SJCRH30 (cell line): ENCODE measurements at places on chromosomes 7 and 10.
A peak's percentile ranks its signal among the peaks of the same experiment; 100 is the strongest.

GRCh38 chr10:7667262-7668141 is 736 bp upstream of the ITIH5 start:
- no peak overlapping the region for H3K4me3 ChIP-seq
- no peak for DNase-seq
- H3K27me3 ChIP-seq = no peaks in the 10 kb centered on the region
- H3K36me3 ChIP-seq = no peaks in the 10 kb centered on the region
- no peak overlapping the region for H3K27ac ChIP-seq

DNA sequence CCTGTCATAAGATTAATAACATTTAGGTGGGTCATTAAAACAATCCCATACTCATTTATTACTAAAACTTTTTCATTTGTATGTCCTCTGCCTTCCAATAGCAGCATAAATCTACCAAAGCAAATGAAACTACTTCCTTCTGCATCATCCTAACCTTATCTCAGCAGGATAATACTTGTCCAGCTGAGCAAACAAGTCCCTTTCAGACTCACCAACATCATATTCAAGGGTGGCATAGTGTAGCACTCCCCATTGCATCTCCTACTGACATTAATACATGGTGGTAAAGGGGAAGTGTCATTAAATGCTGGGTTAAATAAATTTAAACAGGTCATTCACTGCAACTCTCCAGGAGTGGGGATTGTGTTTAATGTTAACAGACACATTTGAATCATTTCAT is 3.4 kb upstream of the MINDY3 start:
- no peak overlapping the region for H3K4me3 ChIP-seq
- no peaks in the 10 kb centered on the region for H3K27me3 ChIP-seq
- no peaks in the 10 kb centered on the region for H3K36me3 ChIP-seq
- DNase-seq = no peak
- H3K27ac ChIP-seq = no peak overlapping the region
- peaks cover 14% of the 10 kb centered on the region for H3K4me1 ChIP-seq

DNA sequence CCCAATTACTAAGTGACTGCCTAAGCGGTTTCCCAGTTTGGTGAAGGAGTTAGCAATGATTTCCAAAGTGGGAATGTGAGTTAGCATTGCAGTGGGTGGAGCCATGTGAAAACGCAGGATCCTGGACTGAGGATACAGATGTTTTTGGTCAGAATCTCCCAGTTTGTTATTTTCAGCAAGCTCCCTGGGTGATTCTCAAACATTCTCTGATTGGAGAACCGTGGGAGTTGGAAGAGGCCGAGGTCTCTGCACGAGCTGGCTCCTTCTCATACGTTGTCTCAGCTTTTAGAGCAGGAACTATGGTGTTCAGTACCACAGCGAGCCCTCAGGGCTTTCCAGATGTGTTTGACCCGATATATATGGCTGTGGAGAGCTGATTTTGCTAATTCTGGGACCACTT is 396.5 kb upstream of the NPVF start:
- H3K36me3 ChIP-seq = no peaks in the 10 kb centered on the region
- H3K4me3 ChIP-seq = no peak overlapping the region
- H3K27me3 ChIP-seq = no peaks in the 10 kb centered on the region
- H3K27ac ChIP-seq = no peak overlapping the region
- no peak for DNase-seq

GRCh38 chr7:32462977-32463376 is 27.2 kb downstream of the LSM5 start:
- no peak overlapping the region for H3K27ac ChIP-seq
- no peaks in the 10 kb centered on the region for H3K27me3 ChIP-seq
- H3K4me1 ChIP-seq = no peaks in the 10 kb centered on the region

GRCh38 chr7:45911311-45911710 is 9.8 kb downstream of the IGFBP3 start:
- DNase-seq = no peak
- no peaks in the 10 kb centered on the region for H3K27me3 ChIP-seq
- H3K4me1 ChIP-seq = no peaks in the 10 kb centered on the region

DNA sequence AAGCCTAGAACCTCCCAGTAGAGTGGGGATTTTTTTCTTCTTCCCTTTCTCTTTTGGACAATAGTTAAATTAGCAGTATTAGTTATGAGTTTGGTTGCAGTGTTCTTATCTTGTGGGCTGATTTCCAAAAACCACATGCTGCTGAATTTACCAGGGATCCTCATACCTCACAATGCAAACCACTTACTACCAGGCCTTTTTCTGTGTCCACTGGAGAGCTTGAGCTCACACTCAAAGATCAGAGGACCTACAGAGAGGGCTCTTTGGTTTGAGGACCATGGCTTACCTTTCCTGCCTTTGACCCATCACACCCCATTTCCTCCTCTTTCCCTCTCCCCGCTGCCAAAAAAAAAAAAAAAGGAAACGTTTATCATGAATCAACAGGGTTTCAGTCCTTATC is 5.4 kb downstream of the OPN1SW start:
- no peak overlapping the region for H3K4me3 ChIP-seq
- H3K36me3 ChIP-seq = peaks cover 72% of the 10 kb centered on the region
- no peaks in the 10 kb centered on the region for H3K27me3 ChIP-seq

DNA sequence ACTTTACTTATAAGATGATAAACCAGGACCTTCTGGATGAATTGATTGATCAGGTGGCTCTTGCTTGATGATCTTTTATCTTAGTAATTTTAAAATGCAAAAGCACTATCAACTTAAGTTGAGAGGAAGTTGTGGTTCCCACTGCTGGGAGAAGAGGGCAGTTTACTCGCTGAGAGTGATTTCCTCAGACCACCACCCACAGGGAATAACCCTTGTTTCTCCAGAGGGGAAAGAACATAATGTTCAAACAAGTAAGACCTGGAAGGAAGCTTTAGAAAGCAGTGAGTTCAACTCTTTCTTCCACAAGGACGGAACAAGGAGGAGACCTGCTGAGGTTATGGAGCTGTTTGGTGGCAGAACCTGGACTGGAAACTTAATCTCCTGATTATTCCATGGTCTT is 138.7 kb downstream of the FAM204A start:
- H3K4me3 ChIP-seq = no peak overlapping the region
- H3K27ac ChIP-seq = no peak overlapping the region
- H3K27me3 ChIP-seq = no peaks in the 10 kb centered on the region
- no peak for DNase-seq
- H3K4me1 ChIP-seq = peaks cover 2% of the 10 kb centered on the region

GRCh38 chr7:84372712-84373111 is 178.1 kb upstream of the SEMA3A start:
- no peak for DNase-seq
- no peaks in the 10 kb centered on the region for H3K27me3 ChIP-seq
- H3K4me3 ChIP-seq = no peak overlapping the region
- H3K36me3 ChIP-seq = no peaks in the 10 kb centered on the region

DNA sequence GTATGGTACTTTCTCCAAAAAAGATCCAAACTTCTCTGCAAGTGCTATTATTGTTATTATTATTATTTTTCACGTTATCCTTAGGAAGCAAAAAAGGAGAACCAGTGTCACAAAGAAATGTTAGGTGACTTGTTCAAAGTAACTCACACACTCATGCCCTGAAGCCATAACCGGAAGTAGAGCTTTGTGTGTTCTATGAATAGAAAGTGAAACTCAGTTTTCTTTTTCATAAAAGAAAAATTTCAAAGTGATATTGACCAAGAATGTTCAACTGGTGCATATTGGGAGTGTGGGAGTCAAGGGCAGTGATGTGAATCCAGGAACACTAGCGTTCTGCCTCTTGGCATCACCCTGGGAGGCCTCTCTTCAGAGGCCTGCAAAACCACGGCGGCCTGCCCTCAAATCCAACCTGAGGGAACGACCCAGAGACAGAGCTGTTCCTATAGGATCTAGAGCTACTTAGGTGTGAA is 106.1 kb downstream of the PRKCQ start:
- no peaks in the 10 kb centered on the region for H3K27me3 ChIP-seq
- H3K27ac ChIP-seq = no peak overlapping the region
- no peaks in the 10 kb centered on the region for H3K4me1 ChIP-seq
- no peaks in the 10 kb centered on the region for H3K36me3 ChIP-seq
- DNase-seq = peak; percentile 13
- H3K4me3 ChIP-seq = no peak overlapping the region

DNA sequence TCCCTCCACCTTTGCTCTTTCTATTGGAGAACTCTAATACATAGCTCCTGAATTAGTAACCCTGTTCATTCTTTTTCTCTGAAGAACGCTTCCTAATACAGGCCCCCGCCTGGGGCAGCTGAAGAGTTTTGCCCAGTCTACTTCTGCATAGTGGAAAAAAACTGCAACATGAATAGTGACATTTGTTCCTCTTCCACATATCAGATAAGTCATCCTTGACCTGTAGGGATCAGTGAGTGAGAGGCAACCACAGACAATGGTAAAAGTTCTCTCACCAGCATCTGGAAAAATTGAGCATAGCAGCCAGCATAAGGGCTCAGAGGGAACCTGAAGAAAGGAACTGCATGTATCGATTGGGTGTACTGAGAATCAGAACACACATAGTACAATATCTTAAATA is 262.0 kb downstream of the STK31 start:
- no peak overlapping the region for H3K4me3 ChIP-seq
- DNase-seq = no peak

GRCh38 chr7:115869801-115870200 is 160.8 kb downstream of the TFEC start:
- H3K36me3 ChIP-seq = no peaks in the 10 kb centered on the region
- no peak overlapping the region for H3K4me3 ChIP-seq
- no peaks in the 10 kb centered on the region for H3K27me3 ChIP-seq
- H3K27ac ChIP-seq = no peak overlapping the region; the same call in 1 of the 2 replicates
- H3K4me1 ChIP-seq = peaks cover 17% of the 10 kb centered on the region; the same call in 1 of the 2 replicates

- no peak overlapping the region for H3K27ac ChIP-seq
- no peaks in the 10 kb centered on the region for H3K27me3 ChIP-seq
- H3K4me3 ChIP-seq = no peak overlapping the region
- no peaks in the 10 kb centered on the region for H3K36me3 ChIP-seq
These were observed 279.7 kb downstream of the CCSER2 start for GRCh38 chr10:84608126-84608525.

DNA sequence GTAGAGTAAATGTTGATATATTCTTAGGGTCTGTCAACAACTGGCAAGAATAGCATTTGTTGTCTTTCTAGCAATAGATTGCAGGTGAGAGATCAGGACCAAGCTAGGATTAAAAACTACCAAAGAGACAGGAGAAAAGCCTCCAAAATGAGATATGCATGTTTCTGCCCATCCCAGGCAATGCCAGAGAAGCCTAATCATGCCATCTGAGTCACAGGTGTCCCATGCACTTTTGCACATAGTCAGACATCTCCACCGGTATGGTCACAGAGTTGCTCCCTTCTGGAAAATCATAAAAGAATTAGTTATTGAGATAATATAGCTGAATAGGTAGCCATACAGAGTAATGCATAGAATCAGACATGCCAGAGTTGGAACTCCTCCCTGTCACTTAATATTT is 50.6 kb downstream of the PDK4 start:
- no peak for DNase-seq
- peaks cover 13% of the 10 kb centered on the region for H3K4me1 ChIP-seq
- H3K4me3 ChIP-seq = peak overlapping the region; percentile 43; the same call in 1 of the 2 replicates
- no peaks in the 10 kb centered on the region for H3K36me3 ChIP-seq
- no peak overlapping the region for H3K27ac ChIP-seq

GRCh38 chr7:103632972-103633371 is 187.0 kb upstream of the SLC26A5 start:
- peak overlapping the region; percentile 42 for H3K27ac ChIP-seq
- H3K4me1 ChIP-seq = peaks cover 10% of the 10 kb centered on the region
- no peaks in the 10 kb centered on the region for H3K27me3 ChIP-seq
- DNase-seq = no peak
- H3K4me3 ChIP-seq = no peak overlapping the region

GRCh38 chr10:105797234-105797890 is 1156.3 kb downstream of the SORCS3 start:
- DNase-seq = peak; percentile 31
- no peaks in the 10 kb centered on the region for H3K36me3 ChIP-seq
- no peaks in the 10 kb centered on the region for H3K4me1 ChIP-seq
- no peak overlapping the region for H3K27ac ChIP-seq

DNA sequence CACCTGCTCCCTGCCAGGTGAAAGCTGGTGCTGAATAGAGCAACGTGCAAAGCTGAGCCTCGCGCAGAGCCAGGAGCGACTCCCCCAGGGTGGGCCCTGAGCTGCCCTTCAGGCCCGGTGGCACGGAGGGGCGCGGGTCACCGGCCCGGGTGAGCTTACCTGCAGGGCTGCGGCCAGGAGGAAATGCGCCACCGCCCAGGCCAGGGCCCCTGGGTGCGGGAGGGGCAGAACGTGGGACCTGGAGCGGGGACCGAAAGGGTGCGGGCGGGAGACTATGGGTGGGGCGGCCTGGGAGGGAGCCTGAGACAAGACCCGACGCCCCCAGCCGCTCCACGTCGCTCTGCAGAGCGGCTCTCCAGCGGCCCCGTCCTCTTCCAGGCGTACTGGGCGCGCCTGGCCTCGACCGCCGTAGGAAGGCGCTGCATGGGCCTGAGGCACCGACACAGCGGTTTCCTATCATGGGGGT is 122.1 kb downstream of the BTAF1 start:
- H3K4me3 ChIP-seq = no peak overlapping the region
- H3K27ac ChIP-seq = no peak overlapping the region
- H3K4me1 ChIP-seq = peaks cover 21% of the 10 kb centered on the region

DNA sequence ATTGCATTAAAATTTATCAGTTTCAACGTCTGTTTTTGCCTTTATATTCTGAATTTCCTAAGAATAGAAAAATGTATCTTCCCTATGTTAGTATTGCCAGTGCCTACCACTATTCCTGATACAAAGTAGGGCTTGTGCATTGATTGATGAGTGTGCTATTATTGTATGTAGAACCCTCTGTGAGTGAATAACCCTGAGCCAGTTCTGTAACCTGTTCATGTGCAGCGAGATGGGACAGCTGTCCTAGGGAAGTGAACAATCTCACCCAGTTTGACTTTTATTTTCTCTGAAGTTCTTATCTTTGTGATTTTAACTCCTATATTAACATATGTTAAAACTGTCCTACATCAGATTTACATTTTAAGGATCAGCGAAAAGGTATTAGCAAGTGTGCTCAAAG is 178.4 kb upstream of the ADO start:
- 0 out of 2 replicates have a peak, but pooled peaks cover 5% of the 10 kb centered on the region for H3K4me1 ChIP-seq
- no peaks in the 10 kb centered on the region for H3K36me3 ChIP-seq
- no peak overlapping the region for H3K4me3 ChIP-seq
- H3K27ac ChIP-seq = no peak overlapping the region
- DNase-seq = no peak

DNA sequence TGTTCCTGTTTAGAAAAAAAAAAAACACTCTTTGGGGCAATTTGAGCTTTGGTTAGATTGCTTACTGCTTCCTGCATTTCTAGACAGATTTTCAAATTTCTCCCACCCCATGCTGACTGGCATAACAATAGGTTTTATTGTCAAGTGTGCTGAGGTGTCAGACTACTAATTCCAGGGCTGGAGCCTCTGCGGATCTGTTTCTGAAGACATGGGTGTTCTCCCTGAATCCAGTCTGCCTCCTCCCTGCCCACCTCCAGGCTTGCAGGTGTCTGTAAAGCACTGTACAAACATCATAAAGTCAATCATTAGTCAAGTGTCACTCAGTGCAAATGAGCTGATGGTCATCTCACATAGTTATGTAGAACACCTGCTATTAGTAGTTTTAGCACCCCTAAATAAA is 292.4 kb downstream of the GATA3 start:
- no peak overlapping the region for H3K27ac ChIP-seq
- H3K4me1 ChIP-seq = no peaks in the 10 kb centered on the region
- H3K36me3 ChIP-seq = no peaks in the 10 kb centered on the region

- DNase-seq = no peak
- no peak overlapping the region for H3K27ac ChIP-seq
- H3K4me3 ChIP-seq = no peak overlapping the region
- H3K4me1 ChIP-seq = peaks cover 11% of the 10 kb centered on the region
- no peaks in the 10 kb centered on the region for H3K27me3 ChIP-seq
- 0 out of 2 replicates have a peak, but pooled peaks cover 5% of the 10 kb centered on the region for H3K36me3 ChIP-seq
These were observed 105.7 kb downstream of the CDK14 start for GRCh38 chr7:90701771-90702170.
